ENCODE measurements at places on chromosomes 4 and X.

DNA sequence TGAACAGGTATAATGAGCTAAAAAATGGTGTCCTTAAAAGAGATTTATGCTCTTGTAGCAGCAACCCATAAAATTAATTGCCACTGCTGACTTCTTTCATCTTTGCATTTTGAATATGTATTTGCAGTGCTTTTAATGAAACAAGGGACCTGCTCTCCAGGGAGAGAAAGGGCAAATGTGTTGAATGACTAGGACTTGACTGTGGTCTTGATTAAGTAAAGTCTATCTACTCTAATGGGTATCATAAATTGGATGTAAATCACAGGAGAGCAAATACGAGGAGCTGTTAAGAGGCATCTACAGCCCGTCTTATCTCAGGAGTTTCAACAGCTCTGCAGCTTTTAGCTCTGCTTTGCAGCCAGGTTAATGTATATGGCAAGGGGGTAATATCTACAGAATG, 216.4 kb downstream of the PALLD start:
- DNase-seq, result peak; percentile 90

GRCh38 chr4:11431111-11431510, 2.4 kb upstream of the HS3ST1 start:
- no peak for DNase-seq

DNA sequence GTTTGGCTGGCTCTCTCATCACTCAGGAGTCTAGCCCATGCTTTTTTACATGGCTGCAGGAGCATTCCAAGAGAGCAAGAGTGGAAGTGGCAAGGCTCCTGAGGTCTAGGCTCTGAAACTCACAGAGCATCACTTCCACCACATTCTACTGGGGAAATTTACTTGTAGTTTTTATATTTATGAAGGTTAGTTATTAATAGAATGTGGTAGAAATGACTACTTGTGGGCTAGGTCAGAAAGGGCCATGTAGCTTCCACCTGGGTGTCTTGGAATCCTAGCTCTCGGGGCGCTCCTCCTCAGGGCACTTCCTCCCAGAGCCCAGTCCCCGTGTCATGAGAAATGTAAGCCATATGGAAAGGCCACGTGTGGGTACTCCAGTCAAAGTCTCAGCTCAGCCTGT, 127.0 kb upstream of the CASK start:
- no peak for DNase-seq

DNA sequence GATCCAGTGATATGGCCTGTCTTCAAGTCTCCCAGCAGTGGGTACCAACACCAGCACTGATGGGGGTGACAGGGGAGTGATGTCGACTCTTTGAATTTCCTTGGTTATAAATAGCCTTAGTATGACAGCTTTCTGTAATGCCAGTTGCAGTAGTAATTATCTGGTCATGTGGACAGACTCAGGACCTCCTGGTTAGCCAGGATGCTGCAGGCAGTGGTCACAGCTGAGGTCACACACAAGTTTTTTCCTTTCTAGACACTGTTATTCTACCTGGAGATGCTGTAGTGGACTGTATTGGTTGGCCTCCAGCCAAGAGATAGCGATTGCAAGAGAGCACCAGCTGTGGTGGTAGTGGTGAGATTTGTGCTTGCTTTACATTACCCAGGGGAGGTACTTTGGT, 63.6 kb downstream of the UPRT start:
- no peak for DNase-seq

DNA sequence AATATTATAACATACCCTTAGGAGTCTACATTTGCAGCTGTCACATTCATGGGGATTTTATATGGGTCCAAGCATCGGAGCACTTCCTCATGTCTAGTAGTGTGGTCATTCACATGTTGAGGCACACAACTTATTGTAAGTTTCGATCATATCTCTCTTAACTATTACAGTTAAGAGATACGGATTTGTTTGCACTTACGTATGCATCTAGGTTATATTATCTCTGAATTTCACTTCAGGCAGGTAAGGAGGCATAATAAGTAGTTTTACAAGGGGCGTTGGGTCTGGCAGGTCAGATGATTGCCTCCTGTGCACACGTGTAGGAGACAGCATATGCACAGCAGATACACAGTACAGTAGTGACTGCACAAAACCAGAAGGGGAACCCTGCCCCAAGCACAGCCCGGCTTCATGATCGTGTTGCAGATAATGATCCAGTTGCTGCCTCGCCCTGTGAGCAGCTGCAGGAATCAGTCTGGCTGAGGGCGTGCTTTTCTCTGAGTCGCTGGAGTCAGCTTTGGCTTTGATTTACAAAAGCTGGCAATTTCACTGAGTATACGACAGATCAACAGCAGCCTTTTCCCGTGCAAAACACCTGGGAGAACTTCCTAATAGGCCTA, 302.9 kb upstream of the GATB start:
- DNase-seq, result no peak

GRCh38 chr4:65600656-65601055, 69.6 kb downstream of the EPHA5 start:
- no peak for DNase-seq

- DNase-seq, result no peak
Measured at GRCh38 chrX:38117485-38117884, 103.2 kb downstream of the SRPX start.

- DNase-seq, result no peak
Measured at GRCh38 chr4:55733932-55734331, 85.7 kb upstream of the EXOC1L start.

- DNase-seq, result no peak
Measured at GRCh38 chrX:1075741-1076140, 136.7 kb downstream of the CRLF2 start.

- DNase-seq, result no peak
Measured at GRCh38 chrX:107659768-107660167, 31.5 kb downstream of the PRPS1 start.

GRCh38 chr4:16897991-16898827, at the start of gene LDB2:
Gene LDB2 (minus strand): TSS chr4:16898645.
- DNase-seq, result no peak

- no peak for DNase-seq
Measured at GRCh38 chr4:95547715-95548471, 880 bp downstream of the UNC5C start.

DNA sequence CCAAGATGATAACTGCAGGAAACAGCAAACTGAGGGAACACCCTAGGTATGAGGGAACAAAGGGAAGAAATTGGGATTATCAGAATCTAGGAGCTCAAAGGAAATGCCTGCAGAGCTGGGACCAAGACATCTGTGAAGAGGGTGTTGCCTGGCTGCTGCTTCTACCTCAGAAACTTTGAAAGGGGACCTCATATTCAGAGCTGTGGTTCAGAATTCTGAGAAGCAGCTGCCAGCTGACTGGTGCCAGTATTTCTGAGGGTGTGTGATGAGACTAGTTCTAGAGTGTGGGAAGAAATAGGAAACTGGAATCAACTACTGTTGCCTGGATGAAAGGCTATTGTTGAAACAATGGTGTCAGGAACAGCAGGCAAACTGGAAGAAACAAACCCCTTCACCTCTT, 8.5 kb downstream of the FAAH2 start:
- DNase-seq, result no peak

DNA sequence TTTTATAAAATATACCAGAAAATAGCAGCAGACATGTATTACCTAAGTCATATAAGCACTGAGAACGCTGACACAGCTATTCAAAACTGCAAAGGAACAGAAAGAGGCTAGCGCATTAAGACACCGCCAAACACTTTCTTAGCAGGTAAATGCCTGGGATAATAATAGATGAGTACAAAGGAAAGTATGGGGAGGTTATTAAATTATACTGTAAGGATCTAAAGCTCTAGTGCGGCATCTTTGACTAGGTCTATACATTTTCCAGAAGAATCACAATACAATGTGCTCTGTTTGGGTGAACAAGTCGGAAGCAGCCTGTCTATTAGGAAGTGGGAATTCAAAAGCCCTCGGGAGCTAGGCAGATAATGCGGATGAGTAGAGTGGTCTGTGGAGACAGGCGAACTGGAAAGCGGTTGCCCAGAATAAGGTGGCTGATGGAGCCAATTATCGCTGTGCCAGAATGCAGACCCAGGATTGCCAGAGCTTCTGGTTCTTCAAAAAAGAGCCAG, 443.6 kb upstream of the TENM3 start:
- no peak for DNase-seq

DNA sequence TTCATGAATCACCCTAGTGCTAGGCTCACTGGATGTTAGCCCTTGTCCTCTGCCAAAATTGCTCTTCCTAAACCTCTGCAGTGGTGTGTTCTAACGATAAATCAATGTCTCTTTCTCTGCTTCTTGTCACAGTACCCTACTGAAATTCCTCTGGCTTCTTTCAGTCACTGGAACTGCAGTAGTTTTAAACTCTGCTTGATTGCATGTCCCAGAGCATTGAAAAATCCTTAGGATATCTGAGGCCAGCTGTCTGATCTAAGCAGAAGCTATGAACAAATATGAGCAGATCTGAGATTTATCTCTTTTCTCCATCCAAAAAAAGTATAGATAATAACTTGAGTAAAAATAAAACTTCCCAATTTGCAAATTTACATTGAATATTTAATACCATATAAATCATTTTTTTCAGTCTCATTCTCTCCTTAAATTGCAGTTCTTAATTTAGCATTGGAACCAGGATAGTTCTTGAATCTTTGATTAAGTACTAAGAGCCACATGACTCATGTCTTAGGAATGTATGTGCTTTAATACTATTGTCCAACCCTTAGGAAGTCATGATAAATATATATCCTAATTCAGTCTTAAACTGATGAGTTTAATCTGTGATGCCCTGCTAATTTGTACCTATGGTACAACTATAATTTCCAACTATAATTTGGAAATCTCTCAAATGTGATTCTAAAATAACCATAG, 169.7 kb downstream of the PDHA2 start:
- no peak for DNase-seq

DNA sequence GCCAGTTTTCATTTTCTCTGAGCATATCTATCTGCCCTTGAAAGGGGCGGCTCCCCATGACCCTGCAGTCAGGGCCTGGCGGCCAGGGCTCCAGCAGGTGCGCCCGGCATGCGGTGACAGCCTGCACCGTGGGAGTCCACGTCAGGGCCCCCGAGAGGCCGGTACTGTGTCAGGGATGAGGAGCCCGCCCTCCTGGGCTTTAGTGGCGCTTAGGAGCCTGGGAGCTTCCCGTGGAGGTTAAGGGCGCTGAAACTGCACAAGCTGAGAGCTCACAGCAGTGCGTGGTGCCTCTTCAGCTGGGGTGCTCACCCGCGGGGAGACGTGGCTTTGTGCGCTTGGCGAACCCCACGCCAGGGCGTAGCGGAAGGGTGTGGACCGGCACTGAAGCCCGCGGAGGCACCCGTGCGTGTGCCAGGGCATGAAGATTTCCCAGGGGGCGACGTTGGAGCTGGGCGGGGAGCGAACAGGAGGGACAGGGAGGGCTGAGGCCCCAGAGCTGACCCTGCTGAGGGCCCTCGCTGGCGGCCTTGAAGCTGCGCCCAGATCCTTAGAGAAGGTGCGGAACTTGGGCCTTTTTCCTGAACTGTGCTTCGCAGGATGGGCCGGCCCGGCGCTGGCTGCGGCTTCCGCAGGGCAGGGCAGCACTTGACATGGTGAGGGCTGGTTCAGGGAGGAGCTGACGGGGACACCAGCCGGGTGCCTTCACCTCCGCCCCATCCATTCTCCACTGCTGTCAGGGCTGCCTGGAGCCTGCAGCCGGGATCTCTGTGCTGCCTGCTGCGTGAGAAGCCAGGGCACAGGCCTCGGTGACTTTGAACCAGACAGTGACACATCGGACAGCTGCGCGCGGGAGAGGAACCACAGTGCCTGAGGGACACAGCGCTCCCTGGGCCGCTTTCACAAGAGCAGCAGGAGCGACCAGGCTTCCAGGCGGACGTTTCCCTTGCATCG, 32.9 kb downstream of the HTT-AS start:
- no peak for DNase-seq

- no peak for DNase-seq
Measured at GRCh38 chr4:26140150-26140898, 180.5 kb upstream of the RBPJ start.

DNA sequence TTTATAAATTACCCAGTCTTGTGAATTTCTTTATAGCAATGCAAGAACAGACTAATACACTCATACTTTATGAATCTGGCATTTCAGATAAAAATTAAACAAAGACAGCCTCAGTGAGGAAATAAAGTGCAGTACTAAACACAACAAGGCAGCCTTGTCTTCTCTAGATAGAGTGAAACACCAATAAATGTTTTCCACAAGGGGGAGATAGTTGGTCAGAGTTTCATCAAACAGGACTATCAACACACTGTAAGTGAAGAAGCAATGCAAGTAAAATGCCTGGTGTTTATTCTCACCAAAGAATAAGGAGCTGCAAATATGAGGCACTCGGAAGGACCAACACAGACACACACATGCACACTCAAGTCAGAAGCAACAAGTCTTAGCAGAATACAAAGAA, 62.8 kb downstream of the FAM9B start:
- no peak for DNase-seq

GRCh38 chrX:129650821-129651510, 3.8 kb downstream of the APLN start:
- no peak for DNase-seq
